ENCODE measurements at places on chromosomes 5 and 9. TPM values are rescaled to one million over a fixed set of nuclear protein-coding genes. Genes with fewer than 3 reads are reported as not detected.

TJP2 gene
- 23.0 TPM for total RNA-seq

SPINK7 gene
- not detected for total RNA-seq

OGN gene
- 45.2 TPM for total RNA-seq

FOXE1 gene
- not detected for total RNA-seq

DNA sequence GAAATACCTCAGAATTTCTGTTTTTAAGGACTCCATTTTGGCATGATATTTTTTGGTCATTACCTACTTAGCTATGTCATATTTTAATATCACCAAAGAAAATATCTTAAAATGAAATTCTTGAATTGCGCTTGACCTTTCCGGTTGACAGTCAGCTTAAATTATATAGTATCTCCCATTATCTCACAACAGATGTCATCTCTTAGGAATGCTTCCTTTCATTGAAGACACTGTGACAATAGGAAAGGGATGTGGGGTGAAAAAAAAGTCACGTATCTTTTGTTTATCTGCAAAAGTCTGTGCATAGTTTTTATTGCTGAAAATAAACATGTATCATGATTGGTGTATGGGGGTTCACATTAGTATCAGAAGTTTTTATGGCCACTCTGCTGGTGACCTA lies 105.8 kb downstream of the INVS start:
- no peak for DNase-seq

Data from cerebellum (tissue), 4 donors.